Mucosa of gallbladder (tissue), 1 donor: ENCODE measurements at places on chromosomes 3 and 15.

DNA sequence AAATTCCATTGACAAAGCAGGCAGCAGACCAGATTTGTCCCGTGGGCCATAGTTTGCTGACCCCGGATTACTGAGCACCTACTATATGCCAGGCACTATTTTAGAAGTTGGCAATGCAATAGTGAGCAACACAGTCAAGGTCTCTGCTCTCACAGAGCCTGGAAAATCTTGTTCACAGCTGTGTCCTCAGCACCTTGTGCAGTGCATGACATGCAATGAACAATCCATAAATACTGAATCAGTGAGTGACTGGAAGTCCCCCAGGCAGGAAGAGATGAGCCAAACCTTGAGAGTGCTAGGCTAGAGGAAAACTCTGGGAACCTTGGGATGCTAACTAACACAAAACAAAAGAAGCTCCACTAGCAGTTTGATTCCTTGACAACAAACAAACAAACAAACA is 14.4 kb downstream of the TM4SF1 start:
- no peak for DNase-seq

DNA sequence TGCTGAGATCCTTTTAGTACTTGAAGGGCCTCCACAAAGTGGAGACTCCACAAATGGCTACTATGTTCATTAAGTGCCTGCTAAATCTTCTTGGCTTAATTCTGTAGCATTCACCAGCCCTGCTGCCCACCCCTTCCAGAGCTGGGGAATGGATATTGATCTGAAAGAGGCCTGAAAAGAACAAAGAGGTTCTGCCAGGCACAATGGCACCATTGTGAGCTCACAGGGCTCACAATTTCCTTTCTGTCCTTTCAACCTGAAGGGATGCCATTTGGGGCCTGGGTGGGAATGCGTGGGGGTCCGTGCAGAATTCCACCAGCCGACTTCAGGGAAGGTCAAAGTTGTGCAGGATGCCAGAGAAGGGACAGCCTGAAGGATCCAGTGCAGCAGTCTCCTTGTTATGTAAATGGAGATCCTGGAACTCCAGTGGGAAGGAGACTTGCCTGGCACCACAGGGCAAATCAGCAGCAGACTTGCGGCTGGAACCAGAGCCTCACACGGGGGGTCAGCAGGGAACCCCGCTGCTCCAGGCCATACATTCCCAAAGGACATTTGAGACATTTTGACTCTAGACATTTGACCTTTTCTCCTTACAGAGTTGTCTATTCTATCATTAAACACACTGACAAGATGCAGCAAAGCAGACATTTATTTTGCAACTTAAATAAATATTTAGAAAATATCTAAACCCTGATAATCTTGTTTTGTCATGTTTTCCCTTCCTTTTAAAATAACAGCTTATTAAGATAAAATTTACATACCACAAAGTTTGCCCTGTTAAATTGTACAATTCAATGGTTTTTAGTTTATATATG is 21.5 kb upstream of the MORF4L1 start:
- DNase-seq, result no peak

DNA sequence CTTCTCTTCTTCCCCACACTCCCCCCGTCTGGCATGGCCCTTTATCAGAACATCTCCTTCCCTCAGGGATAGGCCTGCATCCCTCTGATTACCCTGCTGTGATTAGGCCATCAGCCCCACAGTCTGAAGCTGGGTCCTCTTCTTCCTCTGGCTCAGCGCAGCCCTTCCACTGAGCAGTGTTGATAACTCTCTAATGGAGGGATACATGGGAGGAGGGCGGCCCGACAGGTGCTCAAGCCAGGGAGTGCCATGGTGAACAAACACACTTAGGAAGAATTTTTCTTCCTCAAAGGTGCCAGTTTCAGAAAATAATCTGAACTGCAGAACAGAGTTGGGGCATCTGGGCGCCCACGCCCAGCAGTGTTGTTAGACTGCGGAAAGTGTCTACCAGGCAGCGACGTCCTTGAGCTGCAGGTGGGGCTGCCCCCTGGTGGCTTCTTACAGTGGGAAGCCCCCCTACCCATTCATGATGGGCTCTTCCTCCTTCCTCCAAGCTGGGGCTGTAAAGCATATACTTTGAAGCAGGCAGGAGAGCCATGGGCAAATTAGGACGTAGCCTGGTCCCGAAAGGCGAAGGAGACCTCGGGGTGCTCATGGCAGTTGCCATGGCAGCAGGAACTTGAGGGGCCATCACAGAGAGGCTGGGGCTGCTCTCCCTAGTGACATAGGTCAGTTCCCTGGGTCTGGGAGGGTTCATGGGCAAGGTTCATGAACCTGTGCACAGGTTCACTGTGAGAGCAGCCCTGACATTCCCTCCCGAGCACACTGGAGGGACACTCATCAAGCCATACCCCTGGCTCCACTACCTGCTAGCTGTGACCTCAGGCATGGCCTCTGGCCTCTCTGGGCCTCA is 33.2 kb upstream of the NR2C2 start:
- no peak for DNase-seq

- no peak for DNase-seq
Observed at GRCh38 chr15:32669896-32670611, 28.5 kb downstream of the SCG5 start.

DNA sequence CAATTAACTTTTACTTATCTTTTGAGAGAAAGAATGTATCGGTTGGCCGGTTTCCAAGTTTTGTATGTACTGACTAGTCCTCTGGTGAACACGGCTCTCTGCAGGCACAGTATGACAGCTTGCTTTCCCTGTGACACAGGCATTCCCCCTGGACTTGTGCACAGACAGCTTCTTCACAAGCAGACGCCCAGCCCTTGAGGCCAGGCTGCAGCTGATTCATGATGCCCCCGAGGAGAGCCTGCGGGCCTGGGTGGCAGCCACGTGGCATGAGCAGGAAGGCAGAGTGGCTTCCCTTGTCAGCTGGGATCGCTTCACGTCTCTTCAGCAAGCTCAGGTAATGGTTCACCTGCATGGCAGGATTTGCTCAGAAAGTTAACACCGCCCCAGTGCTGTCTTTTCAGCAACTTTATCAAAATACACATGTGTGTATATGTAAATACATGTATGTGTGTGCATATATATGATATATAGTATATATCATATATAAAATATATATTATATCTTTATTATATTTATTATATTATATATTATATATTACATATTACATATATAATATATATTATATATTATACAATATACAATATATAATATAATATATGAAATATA is 25.5 kb downstream of the FAN1 start:
- no peak for DNase-seq

GRCh38 chr3:188415196-188415595 is 261.2 kb downstream of the LPP start:
- no peak for DNase-seq

DNA sequence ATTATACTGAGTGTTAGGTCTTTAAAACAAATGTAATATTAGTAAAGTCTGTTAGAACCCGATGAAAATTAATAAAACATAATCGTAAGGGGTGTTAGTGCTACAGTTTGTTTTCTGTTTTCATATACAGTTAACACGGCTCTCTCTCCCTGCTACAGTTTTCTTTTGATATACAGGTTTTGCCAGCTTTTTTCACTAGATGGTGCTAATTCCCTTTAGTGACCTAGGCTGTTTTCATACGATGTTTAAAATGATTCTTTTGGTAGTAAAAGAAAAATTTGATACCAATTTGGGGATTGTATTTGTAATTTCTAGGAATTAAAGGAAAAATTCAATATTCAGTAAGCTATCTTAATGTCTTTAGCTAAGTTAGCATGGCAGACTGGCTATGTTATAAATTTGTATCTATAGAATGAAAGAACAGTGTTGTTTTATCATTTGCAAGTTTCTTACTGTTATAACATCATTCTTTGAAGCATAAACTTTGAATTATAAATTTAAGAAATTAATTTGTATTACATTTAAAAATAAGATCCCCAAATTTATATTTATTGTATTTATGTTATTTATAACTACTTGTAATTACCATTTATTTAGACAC is 11.5 kb downstream of the APH1B start:
- no peak for DNase-seq

- DNase-seq, result no peak
Observed at GRCh38 chr3:88444251-88444650, 294.5 kb downstream of the C3orf38 start.

DNA sequence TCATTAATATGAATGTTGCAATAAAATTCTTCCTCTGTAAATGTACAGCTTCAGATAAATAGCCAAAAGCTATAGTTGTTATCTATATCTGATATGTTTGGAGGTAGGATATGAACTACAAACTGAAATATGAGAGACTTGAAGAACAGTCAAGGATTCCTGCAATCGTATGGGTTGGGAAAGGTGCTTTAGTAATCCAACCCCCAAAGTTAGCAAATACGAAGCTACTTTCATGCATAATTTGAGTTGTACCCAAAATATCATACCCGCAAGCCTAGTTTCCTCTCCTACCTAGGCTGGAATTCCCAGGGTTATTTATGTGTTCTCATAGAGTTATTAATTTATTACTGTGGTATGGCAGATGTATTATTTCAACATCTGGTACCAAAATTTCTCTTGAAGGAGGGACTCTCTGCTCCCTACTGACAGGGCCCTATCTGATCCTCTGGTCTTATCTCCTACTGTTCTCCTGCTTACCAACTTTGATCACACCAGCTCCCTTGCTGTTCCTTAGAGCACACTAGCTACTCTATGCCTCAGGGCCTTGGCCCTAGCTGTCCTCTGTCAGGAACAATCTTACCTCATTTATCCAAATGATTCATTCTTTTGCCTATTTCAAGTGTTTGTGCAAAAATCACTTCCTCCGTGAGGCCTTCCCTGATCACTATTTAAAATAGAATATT is 140.4 kb upstream of the CCDC54 start:
- DNase-seq, result no peak

DNA sequence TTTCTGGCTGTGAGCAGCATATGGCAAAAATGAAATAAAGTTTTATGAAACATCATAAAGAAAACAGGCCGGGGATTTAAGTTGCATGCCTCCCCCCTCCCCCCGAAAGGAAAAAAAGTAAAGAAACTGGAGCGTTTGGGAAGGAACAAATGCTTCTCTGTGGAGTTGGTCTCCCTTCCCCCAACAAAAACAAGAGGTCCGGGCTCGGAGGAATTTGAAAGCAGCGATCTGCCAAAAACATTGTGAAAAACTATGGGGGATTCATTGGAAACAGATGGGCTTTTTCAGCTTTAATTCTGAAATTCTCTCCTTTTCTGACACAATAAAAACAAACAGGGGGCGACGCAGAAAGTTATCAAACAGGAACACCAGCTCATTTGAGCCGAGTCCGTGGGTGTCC is 17.0 kb downstream of the RGMA start:
- no peak for DNase-seq

GRCh38 chr3:98807561-98807960 is 44.4 kb downstream of the ST3GAL6 start:
- no peak for DNase-seq

DNA sequence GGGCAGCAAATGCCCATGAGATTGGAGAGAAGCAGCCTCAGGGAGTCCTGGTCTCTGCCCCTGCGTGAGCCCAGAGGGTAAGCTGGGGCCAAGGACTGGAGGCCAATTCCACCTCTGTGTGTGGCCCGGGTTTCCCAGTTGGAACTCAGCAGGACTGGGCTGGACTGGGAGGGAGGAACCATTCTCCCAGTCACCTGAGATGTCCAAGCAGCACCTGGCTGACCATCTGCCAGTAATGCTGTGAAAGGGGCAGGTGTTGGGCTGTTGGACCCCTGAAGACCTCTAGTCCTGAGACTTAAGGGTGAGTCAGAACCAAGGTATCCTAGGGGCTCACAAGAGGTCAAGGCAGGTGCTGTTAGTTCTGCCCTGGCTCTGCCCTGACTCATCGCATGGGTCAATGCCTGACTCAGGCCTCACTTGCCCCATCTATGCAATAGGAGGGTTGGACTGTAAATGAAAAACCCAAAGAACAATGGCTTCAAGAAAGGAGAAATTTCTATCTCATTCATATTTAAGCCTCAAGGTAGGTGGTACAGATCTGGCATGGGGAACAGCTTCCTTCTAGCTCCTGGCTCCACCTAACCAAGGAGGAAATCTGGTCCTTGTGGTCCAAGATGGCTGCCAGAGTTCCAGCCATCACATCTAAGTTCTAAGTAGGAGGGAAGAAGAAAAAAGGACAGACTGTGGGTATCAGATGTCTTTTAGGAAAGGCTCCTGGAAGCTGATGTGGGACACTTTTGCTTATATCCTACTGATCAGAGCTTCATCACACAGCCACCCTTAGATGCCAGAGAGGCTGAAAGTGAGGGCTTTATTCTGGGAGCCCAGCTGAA is 111.3 kb downstream of the FBLN2 start:
- DNase-seq, result no peak

GRCh38 chr3:172606021-172606420 is 82.8 kb upstream of the TNFSF10 start:
- no peak for DNase-seq

DNA sequence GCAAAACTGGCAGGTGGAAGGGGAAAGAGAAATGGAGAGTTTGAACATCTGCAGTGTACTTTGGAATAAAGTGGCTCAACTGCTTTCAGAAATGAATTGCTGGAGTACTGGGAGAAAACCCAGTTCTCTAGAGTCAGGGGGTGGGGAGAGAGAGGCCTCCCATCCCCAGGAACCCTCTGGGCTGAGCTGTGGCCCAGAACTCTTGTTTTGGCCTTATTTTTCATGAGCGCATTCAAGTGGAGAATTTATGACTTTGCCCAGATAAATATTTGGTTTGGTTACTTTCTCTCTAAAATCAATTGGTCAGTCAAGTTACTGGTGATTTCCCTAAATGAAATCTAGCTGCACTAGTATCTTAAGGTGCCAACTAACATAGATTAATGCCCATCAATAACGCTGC is 28.7 kb upstream of the HACD2 start:
- DNase-seq, result no peak

DNA sequence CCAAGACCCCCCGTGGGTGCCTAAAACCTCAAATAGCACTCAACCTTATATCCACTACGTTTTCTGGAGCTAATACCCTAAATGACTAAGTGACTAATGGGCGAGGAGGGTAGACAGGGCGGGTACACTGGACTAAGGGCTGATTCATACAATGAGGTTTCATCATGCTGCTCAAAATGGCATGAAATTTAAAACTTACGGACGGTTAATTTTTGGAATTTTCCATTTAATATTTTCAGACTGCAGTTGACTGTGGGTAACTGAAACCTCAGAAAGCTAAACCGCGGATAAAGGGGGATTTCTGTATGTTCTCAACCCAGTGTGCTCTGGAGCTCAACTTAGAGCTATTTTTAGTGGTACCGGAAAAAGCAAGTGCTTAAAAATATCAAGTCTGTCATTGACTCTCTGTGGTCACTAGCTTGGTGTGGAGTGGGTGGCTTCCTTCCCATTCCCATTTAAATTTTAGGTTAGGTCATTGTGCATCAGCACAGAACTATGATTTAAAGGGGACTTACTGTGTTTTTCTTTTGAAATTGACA is 72.9 kb downstream of the LRRC28 start:
- DNase-seq, result no peak
